ENCODE measurements at places on chromosomes 5 and 9.

- DNase-seq, result no peak
These were observed 36.2 kb downstream of the STC2 start for GRCh38 chr5:173291722-173292658.

DNA sequence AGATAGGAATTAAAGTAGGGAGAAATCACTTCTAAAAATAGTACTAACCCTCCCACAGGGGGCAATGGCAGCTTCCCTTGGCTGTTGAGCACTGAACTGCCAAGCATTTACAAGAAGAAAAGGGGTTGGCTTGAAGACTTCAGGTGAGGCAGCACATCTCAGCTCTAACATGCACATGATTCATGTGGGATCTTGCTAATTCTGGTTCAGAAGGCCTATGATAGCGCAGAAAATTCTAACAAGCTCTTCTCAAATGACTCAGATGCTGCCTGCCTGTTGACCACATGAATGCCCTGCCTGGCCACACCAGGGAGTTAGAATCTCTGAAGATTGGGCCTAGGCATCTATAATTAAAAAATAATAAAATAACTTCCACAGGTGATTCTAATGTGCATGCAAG lies 22.6 kb downstream of the CD180 start:
- no peak for DNase-seq

- no peak for DNase-seq
These were observed 42.7 kb upstream of the VCAN start for GRCh38 chr5:83428890-83429289.

DNA sequence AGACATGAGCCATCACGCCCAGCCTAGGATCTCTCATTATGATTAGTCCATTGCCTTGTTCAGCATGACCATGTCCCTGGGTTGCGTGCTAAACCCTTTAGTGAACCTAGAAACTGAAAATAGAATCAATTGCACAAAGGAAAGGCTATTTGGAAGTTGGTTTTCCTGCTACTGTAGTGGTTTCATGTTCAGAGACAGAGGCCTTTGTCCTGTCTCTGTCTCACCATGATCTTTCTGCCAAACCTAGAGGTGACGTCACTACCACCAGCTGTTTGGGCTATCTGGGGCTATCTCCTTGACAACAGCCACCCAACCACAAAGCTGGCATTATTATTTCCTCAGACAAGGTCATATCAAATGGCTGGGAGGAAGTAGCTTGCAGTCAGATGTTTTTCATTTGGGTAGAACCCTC lies 4.0 kb upstream of the CDK5RAP2 start:
- peak; percentile 61 for DNase-seq

DNA sequence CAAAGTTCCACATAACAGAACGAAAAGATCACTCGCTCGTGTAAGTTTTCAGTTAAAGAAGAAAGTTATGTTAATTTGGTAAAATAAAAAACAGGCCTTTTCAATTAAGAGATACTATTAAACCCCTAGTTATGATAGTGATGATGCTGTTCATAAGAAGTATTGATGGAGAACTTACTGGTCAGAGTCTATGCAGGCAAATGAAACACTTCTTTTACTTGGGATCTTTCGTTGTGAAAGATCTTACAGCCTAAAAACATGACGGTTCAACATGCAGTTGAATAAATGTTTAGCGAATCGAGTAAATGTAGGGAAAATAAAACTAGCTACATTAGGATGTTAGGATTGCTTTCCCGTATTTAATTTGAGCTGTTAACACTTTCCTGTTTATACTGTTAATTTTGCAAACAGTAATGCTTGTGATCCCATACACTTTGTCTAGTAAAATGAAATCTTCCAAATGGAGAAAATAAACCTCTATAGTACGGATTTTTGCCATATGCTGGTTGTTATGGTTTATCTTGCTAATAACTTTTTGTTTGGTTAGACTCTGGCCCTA lies 2.0 kb downstream of the RHOBTB3 start:
- DNase-seq, result no peak

GRCh38 chr9:106718936-106719335 lies 144.0 kb upstream of the ZNF462 start:
- DNase-seq, result peak; percentile 18

Data from urothelium cell line (cell line).